Astrocyte of the cerebellum (primary cell): ENCODE measurements at places on chromosomes 1 and 21.

DNA sequence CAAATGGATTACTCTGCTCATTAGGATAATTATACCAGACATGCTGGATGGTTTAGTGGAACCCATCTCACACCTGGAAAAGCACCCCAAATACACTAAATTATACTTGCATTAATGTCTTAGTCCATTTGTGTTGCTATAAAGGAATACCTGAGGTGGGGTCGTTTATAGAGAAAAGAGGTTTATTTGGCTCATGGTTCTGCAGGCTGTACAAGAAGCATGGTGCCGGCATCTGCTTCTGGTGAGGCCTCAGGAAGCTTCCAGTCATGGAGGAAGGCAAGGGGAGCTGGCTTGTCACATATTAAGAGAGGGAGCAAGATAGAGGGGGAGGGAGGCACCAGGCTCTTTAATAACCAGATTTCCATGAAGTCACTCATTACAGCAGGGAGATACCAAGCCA is 95.6 kb downstream of the MT1HL1 start:
- no peak for DNase-seq

GRCh38 chr1:21857840-21858670 is 46.0 kb downstream of the LDLRAD2 start:
- DNase-seq, result no peak

GRCh38 chr21:32190493-32191144 is 88.2 kb downstream of the MIS18A start:
- DNase-seq, result no peak

GRCh38 chr1:216710055-216710454 is 13.2 kb downstream of the ESRRG start:
- DNase-seq, result no peak

DNA sequence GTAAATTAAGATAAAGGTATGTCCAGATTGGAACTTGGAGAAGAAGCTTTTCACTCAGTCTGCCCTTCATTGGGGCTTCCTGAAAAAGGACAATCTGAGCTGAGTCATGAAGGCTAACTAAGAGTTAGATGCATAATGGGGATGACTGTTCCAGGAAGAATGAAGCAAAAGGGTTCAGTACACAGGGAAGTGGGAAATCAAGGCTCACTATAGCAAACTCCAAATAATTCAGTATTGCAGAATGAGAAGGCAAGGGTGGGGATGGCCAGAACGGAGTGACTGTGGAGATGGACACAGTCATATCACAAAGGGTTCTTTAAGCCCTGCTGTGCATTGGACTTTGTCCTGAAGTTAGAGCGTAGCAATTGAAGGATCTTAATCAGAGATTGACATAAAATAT is 158.3 kb downstream of the FGGY start:
- no peak for DNase-seq

GRCh38 chr1:219798283-219799030 is 129.9 kb downstream of the SLC30A10 start:
- DNase-seq, result no peak

DNA sequence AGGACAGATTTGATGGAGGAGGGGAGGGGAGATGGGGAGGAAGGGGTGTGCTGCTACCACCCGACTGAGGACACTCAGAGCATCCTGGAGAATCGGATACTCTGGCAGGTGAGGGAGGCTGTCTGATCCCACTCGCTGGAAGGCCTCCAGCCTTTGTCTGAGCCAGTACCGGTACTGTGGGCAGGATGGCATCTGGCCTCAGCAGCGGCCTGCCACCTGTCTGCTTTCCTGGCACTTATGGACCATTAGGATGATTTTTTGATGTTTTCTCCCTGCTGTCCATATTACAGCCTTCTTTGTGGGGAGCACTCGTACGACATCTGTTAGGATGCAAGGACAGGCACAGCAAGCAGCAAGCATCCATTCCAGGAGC is 11.5 kb downstream of the ATP2B4 start:
- DNase-seq, result no peak
